ENCODE measurements at places on chromosomes 16 and 17.
A peak's percentile ranks its signal among the peaks of the same experiment; 100 is the strongest.

- peak; percentile 11 for DNase-seq
Observed at GRCh38 chr17:1461198-1461944, 5.3 kb upstream of the CRK start.

- DNase-seq = peak; percentile 100
Observed at GRCh38 chr17:1197781-1198490, 18.2 kb upstream of the ABR start.

DNA sequence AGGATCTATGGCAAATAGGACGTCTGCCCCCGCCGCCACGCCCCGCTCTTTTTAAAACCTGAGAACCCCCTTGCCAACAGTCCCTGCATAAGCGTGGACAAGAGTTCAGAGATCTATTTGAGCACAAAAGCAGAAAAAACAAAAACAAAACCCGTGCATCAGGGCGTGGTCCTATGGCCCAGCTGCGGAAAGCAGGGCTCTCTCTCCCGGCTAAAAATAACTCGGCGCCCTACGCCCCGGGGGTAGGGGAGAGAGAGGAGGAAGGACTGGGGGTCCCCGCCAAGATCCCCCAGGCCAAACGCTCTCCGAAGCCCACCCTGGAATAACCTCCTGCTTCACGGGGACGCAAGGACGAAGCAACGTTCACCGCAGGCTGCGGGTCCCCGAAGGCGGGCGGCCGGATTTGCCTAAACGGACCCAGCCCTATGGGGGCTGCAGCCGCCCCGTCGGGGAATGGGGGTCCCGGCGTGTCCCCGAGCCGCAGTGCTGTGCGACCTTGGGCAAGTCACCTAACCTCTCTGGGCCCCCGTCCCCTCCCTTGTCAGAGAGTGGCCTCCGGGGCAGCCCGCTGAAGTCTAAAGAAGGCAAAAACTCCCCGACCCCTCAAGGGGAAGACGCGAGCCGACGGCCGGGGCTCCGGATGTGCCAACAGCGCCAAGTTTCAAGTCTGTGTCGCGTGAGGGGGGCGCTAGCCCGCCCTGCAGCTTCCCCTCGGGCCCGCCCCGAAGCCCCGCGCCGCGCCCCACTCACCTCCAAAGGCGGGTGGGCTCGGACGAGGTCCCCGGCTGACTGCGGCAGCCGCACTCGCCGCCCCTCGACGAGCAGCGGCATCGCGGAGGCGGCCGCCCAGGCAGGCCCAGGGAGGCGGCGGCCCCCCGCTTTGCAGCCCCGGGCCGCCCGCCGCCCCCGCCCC lies 477 bp downstream of the NTAN1 start:
- peak; percentile 55 for DNase-seq

- DNase-seq = no peak
Observed at GRCh38 chr17:38353086-38353604, 1.5 kb downstream of the SOCS7 start.

DNA sequence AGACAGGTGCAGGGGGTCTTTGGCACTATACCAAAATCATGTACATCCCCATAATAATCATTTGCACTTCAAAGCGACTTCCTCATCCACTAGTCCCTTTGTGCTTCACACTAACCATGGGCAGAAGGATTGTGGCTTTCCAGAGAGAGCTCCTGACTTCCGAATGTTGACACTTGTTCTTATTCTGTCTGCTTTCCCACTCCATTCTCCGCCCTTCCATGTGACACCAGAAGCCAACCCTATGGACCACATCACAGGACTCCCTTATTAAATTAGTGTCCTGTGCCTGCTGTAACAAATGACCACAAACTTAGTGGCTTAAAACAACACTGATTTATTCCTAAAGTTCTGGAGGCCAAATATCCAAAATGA lies 91.6 kb downstream of the CMC2 start:
- no peak for DNase-seq

DNA sequence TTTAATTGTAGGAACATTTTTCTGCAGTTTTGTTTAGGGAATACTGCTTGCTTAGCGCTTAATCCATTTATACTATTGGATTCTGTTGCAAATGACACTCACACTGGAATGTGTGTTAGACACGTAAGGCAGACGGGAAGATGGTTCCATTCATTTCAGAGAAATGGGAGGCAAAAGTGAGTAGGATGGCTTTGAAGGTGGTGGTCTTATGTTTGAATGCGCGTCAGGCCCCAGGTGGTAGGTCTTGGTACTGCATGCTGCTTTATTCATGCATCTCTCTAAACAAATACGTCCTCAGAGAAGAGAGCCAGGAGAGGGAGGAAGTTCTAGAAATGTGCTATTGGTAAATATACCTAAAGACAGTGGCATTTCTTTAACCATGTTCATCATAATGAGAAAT lies 997.6 kb upstream of the RBFOX1 start:
- peak; percentile 28 for DNase-seq

DNA sequence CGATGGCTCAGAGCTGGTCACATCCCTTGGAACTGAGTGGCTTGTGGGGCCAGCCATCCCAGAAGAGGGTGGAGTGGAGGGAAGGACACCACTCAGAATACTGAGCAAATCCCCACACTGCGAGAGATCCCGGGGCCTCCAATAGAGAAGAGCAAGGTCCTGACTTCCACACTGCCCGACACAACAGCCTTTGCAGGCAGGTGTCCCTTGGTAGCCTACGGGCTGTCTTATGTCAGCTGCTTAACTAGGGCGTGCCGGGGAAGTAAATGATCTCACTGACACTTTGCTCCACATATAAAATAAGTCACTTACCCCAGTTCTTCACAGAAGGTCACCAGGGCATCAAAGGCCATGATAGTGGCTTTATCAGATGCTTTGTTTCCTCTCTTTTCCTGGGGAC lies 16.1 kb downstream of the RECQL5 start:
- no peak for DNase-seq

DNA sequence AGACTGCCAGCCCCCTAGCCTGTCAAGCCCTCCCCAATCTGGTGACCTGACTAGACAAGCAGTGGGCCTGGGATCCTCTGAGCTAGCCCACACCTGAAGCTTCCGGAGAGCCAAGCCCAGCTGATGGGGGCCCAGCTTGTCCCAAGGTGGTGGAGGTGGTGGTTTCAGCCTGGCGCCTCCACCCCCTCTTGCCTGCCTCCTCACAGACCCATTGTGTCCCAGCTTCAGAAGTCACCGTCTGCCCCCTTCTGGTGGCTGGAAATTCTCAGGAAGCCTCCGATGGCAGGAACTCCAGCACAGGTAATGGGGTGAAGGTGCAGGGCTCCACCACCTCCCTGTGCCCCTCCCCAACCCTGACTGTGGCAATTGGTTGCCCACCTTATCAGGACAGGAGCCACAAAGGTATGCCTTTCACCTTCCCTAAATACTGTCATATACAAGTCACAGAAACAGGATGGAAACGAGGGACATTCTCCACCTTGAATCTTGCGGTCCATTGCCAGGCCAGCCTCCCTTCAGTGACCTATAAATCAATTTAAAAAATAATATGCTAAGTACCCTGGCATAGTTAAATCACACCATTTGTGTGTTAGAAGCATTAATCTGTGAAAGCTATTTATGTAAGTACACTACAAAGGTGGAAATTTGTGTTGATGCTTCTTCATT lies 66.0 kb upstream of the ZNF423 start:
- peak; percentile 57 for DNase-seq

DNA sequence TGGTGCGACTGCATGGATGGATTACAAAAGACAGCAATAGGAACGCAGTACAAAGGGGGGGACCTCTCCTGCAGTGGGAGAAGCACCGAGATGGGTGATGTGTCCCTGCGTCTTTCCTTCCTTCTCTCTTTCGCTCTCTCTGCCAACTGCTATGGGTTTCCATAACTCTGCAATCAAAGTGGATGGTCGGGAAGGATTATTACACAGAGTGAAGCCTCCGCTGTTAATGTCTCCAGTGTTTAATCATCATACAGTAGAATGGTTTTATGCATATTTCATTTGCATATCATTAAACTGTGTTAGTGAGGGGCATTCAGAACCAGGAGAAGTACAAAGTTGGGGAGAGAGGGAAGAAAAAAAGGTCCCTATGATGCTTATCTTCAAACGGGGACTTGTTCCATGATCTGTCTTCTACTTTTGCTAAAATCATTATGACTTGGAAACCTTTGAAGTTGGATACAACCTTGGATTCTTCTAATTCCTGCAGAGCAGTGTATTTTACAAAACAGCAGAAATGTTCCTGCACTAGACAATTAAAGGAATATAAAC lies 255.9 kb upstream of the PMFBP1 start:
- DNase-seq = no peak

DNA sequence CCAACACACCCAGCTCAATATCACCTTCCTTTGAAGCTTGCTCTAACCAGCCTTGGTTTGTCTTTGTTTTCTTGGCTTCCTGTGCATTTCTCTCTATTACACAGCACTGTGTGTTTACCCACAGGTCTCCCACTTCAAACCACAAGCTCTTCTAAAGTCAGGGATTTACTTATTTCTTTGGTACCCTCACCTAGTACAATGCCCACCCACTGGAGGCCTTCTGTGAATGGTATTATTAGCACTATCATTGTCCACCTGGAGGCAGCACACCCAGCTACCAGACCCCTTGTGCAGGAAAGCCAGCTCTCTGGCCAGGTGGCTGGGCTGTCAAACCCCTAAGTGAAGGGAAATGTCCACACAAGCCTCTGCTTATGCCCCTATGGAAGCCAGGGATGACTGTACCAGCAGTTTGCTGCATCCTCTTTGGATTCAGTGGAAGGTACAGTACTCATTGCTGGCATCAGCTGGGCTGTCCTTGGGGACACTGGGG lies 9.4 kb upstream of the TOP2A start:
- DNase-seq = no peak

- DNase-seq = no peak
Observed at GRCh38 chr17:41340934-41341861, 9.4 kb downstream of the KRT33A start.

DNA sequence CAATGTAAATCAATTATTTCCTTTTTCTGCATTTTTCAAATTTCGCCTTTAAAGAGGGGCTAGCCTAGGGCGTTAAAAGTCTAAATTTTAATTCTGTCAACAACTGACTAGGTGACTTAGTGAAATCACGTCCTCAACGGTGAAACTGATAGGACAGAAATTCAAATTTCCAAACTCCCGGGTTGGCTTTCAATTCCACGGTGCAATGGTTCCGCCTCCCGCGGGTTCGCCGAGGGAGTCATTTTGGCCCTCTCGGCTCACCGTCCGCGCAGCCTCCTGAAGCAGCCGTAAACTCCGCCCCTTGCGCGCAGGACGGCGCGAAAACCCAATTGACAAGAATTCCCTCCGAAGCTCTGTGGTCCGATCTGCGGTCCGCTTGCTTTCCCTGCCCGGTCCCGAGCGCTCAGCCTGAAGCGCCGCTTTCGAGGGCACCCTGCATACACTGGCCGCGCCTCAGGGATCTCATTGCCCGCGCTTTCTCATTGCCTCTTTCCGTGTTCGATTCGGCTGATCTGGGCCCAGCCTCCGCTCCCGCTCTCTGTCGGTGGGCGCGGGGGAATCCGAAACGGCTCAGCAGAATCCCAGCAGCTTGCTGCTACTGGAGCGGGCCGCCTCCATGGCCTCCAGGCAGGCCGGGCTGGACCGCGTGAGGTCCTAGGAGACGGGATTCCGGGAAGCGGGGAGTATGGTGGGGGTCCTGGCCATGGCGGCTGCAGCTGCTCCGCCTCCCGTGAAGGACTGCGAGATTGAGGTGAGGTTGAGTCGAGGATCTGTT lies at the start of gene ATAD5:
Gene ATAD5 (plus strand): TSS at position 304 of the 775 bp plus-strand sequence. CDS start 382 bp downstream, at position 686.
- peak; percentile 89 for DNase-seq

- no peak for DNase-seq
Observed at GRCh38 chr16:54207837-54208236, 78.8 kb downstream of the IRX3 start.

DNA sequence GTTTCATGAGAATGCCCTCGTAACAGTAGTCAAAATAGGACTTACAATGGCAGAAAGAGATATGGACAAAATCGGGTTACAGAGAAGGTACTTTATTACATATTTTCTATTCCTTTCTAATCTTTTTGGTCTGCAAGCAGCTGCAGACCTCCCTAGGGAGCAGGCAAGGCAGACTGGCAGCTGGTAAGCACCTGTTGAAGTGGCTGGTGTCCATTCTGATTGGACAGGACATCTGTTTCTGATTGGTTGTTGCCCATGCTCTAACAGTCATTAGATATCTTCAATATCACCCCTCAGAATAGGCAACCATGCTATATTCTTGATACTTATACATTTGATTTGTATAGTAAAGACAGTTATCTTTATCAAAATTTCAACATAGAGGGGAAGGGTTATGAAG lies 606.3 kb downstream of the KCNJ2 start:
- DNase-seq = no peak

DNA sequence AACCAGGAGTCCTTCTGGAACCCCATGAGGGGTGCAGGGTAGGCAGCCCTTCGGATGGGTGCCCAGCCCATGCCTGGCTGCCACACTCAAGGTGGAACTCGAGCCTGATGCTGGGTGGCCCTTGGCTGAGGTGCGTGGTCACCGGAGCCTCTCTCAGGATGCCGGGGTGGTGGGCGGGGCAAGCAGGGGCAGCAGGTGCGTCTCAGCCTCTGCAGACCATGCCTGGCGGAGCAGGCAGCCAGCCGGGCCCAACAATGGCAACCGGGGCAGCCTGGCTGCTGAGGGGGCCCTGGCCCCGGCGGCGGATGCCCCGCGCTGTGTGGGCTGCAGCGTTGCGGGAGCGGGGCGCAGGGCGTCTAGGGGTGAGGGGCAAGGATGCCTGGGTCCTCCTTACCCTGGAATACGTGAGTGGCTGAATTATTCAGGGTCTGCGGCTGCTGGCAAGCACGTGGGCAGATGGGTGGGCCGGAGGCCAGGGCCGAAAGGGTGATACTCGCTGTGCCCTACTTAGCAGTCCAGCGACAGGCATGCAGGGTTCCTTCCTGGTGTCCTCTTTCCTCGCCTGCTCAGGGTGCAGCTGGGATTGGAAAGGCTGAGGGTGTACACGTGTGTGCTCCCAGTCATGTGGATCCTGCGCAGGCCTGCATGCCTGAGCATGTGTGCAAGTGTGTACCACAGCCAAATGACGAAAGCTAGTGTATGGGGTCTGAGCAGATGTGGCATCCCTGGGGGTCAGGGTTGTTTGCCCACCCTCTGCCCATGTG lies 14.6 kb downstream of the MYO15A start:
- DNase-seq = no peak

- DNase-seq = no peak
Observed at GRCh38 chr17:68820825-68821481, 134.2 kb downstream of the ABCA8 start.

DNA sequence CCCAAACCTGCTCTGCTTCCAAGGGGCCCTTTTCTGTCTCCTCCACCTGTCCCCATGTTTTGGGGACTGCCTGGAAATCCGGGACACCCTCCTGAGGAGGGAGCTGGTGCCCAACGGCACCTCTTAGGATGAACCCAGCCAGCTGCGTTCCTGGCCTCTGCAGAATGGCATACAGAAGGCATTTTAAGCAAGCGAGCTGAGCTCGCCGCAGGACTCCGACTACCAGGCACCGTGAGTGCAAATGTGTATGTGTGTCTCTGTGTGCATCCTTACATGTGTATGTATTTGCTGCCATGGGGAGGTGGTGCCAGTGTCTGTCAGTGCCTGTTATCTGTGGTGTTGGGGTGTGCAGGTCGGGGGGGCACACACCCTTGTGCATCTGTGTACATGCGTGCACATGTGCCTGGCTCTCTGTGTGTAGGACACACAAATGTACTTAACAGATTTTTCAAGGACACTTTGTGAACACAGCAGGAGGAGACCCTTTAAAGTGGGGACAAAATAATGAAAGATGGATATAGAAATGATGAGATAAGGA lies 39.3 kb downstream of the ABAT start:
- no peak for DNase-seq

- DNase-seq = no peak
Observed at GRCh38 chr17:21191698-21192097, 22.3 kb downstream of the TMEM11 start.

Data from KBM-7 (cell line).